Activated T-cell treated with anti-CD3 and anti-CD28 coated beads, Interleukin-2, amount 50 U/mL, for 72 hours (primary cell): ENCODE measurements at places on chromosomes 13 and 19.

DNA sequence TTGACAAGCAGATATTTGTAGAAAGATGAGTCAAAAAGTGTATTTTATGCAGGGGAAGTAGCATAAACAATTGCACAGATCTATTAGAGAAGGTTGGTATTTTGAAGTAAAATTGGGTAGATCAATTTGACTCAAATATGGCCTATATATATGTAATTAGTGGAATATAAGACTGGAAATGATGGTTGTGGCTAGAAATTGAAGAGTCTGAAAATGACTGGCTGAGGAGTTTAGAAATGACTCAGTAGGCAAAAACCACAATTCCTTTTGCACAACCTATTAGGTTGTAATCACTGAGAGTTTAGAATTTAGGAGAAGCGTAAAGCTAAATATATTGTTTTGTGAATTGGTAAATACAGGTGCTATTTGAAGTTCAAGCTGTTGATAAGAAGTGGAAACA, 622.6 kb upstream of the PCDH20 start:
- no peak overlapping the region for H3K27ac ChIP-seq
- H3K4me3 ChIP-seq, result no peak overlapping the region
- no peaks in the 10 kb centered on the region for H3K36me3 ChIP-seq
- H3K27me3 ChIP-seq, result no peaks in the 10 kb centered on the region
- H3K4me1 ChIP-seq, result no peaks in the 10 kb centered on the region

DNA sequence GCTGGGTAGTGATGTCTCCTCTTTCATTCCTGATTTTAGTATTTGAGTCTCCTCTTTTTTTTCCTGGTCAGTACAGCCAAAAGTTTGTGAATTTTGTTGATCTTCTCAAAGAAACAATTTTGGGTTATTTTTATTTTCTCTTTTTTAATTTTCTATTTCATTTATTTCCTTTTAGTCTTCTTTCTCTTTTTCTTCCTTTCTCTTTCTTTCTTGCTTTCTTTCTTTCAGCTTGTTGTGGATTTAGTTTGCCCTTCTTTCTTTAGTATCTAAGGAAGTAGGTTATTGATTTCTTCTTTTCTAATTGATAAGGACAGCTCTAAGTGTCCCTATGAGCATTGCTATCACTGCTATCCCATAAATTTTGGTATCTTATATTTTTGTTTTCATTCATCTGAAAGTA, 13.8 kb downstream of the IPO5 start:
- no peak overlapping the region for H3K4me3 ChIP-seq
- no peaks in the 10 kb centered on the region for H3K4me1 ChIP-seq
- no peak overlapping the region for H3K27ac ChIP-seq
- DNase-seq, result no peak
- H3K36me3 ChIP-seq, result no peaks in the 10 kb centered on the region
- peaks cover 15% of the 10 kb centered on the region for H3K27me3 ChIP-seq

DNA sequence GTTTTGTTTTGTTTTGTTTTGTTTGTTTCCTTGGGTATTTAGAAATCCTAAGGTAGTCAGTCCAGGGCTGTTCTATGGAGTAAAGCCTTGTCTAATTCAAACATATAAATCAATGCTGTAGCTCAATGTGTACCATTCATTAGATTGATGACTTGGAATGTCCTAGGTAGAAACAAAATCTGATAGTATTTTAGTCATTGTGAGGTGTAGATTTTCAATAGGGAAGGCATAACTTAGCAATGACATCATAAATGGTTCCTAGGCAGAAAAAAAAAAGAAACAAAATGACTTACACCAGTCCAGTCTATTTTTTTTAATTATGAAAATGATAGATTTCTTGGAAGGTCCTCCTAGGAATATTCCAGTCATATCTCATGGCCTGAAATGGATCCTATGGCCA, 189.9 kb downstream of the SPRY2 start:
- no peak for DNase-seq
- H3K27me3 ChIP-seq, result no peaks in the 10 kb centered on the region
- H3K36me3 ChIP-seq, result no peaks in the 10 kb centered on the region
- H3K4me3 ChIP-seq, result no peak overlapping the region

DNA sequence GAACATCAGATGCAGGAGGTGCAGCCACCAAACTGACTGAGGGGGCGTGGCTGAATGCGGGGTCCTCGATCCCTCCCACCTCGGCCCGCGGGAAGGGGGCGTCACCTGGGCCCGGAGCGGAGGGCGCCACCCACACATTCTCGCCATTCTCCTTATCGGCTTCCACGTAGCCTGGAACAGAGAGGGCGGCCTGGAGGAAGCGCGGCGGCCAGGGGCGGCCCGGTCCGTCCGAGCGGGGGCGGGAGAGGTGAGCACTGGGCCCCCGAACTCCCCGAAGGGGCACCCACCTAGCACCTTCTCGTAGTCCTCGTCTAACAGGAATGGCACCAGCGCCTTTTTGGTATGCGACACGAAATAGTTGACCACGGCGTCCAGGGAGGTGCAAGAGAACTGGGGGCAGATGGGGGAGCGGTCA, 11.8 kb downstream of the STAP2 start:
- no peaks in the 10 kb centered on the region for H3K36me3 ChIP-seq
- peaks cover 5% of the 10 kb centered on the region for H3K27me3 ChIP-seq
- peak; percentile 34 for DNase-seq
- peak overlapping the region; percentile 86 for H3K4me3 ChIP-seq

- H3K36me3 ChIP-seq, result no peaks in the 10 kb centered on the region
- H3K27ac ChIP-seq, result peak overlapping the region; percentile 69
- H3K4me1 ChIP-seq, result peaks cover 41% of the 10 kb centered on the region
- no peak overlapping the region for H3K4me3 ChIP-seq
- H3K27me3 ChIP-seq, result no peaks in the 10 kb centered on the region
These were observed 7.4 kb upstream of the JUNB start for GRCh38 chr19:12783849-12784393.

GRCh38 chr19:44552324-44552723, 22.8 kb upstream of the CEACAM20 start:
- H3K4me3 ChIP-seq, result no peak overlapping the region
- peaks cover 4% of the 10 kb centered on the region for H3K27me3 ChIP-seq
- peaks cover 6% of the 10 kb centered on the region for H3K36me3 ChIP-seq
- H3K4me1 ChIP-seq, result no peaks in the 10 kb centered on the region
- H3K27ac ChIP-seq, result no peak overlapping the region
- DNase-seq, result peak; percentile 58

- H3K36me3 ChIP-seq, result peaks cover 4% of the 10 kb centered on the region
- H3K4me1 ChIP-seq, result peaks cover 62% of the 10 kb centered on the region
- no peaks in the 10 kb centered on the region for H3K27me3 ChIP-seq
- DNase-seq, result no peak
- no peak overlapping the region for H3K27ac ChIP-seq
These were observed 494.3 kb downstream of the FOXO1 start for GRCh38 chr13:40172149-40172591.

DNA sequence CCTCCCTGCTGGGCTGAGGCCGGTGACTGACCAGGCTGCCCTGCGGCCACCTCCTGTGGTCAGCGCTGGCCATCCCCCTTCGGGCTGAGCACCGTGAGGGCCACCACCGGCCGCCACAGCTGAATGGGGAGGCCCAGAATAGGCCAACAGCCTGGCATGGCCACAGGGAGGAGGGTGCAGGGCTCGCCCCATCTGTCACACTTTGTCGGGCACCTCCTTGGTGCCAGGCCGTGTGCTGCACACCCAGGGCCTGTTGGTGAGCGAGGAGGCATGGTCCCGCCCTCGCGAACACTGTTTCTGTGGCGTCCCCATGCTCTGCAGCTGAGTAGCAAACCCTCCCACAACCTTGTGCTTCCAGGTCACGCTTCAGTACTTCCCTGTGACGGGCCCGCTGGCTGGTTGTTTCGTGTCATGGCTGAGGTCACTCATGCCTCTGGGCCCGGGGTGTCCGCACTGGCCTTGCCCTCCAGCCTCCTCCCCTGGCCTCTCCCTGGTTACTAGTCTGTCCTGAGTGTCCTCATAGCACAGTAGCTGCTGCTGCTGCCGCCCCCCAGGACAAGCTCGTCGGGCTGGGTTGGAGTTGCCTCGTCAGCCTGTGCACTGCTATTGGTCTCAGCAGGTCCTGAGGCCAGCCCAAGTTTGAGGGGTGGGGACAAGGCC, 15.2 kb downstream of the EPN1 start:
- no peak overlapping the region for H3K27ac ChIP-seq
- no peak for DNase-seq
- peaks cover 1% of the 10 kb centered on the region for H3K36me3 ChIP-seq
- H3K27me3 ChIP-seq, result no peaks in the 10 kb centered on the region
- no peak overlapping the region for H3K4me3 ChIP-seq
- H3K4me1 ChIP-seq, result peaks cover 7% of the 10 kb centered on the region

- no peak overlapping the region for H3K4me3 ChIP-seq
- no peak overlapping the region for H3K27ac ChIP-seq
- DNase-seq, result no peak
- H3K4me1 ChIP-seq, result no peaks in the 10 kb centered on the region
- peaks cover 1% of the 10 kb centered on the region for H3K36me3 ChIP-seq
- no peaks in the 10 kb centered on the region for H3K27me3 ChIP-seq
These were observed 991.2 kb downstream of the UQCRFS1 start for GRCh38 chr19:28221736-28222135.

DNA sequence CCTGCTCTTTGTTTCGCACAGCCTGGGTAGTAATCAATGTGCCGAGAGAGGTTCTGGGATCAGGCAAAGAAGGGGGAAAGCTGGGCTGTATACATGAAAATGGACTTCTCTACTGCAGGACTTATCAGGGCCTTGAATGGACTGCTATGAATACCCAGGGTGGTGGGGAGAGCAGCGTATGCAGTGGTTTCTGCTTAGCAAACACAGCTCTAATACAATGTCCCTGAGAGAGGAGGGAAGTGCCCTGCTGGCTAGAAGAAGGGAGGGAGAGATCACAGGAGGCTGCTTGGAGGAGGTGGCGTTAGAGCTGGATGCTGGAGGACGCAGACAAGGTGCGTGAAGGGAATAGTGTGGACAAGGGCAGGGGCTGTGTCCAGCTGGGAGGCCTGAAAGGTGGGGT, 116.1 kb downstream of the PTPRS start:
- no peak overlapping the region for H3K4me3 ChIP-seq
- no peak overlapping the region for H3K27ac ChIP-seq
- no peaks in the 10 kb centered on the region for H3K36me3 ChIP-seq
- H3K27me3 ChIP-seq, result peaks cover 8% of the 10 kb centered on the region
- H3K4me1 ChIP-seq, result peaks cover 5% of the 10 kb centered on the region
- DNase-seq, result no peak

- peaks cover 5% of the 10 kb centered on the region for H3K27me3 ChIP-seq
- no peak overlapping the region for H3K4me3 ChIP-seq
- no peak overlapping the region for H3K27ac ChIP-seq
- H3K36me3 ChIP-seq, result no peaks in the 10 kb centered on the region
These were observed 313.1 kb upstream of the MAB21L1 start for GRCh38 chr13:35789335-35790165.

DNA sequence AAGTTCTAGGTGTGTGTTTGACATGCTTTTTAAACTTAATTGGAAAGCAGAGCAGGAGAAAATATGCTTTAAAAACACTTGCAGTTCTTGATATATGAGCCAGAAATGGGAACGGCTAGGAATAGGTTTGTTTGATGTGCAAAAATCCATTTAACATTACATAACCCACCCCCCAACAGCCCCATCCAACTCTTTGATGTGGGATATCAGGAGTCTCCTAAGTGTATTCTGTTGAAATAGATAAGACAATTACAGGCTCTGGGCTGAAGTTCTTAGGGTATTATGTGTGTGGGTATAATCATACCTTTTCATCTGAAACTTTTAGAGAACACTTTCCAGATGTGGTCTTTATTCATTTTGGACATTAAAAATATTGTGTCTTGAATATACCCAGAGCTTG, 240.4 kb upstream of the CSNK1A1L start:
- no peak for DNase-seq
- no peak overlapping the region for H3K27ac ChIP-seq
- no peaks in the 10 kb centered on the region for H3K4me1 ChIP-seq
- no peaks in the 10 kb centered on the region for H3K27me3 ChIP-seq
- no peak overlapping the region for H3K4me3 ChIP-seq

GRCh38 chr19:38838208-38838985, 6.8 kb upstream of the ECH1 start:
- no peaks in the 10 kb centered on the region for H3K27me3 ChIP-seq
- peak overlapping the region; percentile 58 for H3K4me3 ChIP-seq
- DNase-seq, result peak; percentile 70
- H3K27ac ChIP-seq, result peak overlapping the region; percentile 78
- peaks cover 68% of the 10 kb centered on the region for H3K4me1 ChIP-seq

GRCh38 chr13:27022571-27023311, 148.9 kb downstream of the USP12 start:
- no peaks in the 10 kb centered on the region for H3K36me3 ChIP-seq
- peaks cover 41% of the 10 kb centered on the region for H3K27me3 ChIP-seq
- peak; percentile 25 for DNase-seq
- peaks cover 18% of the 10 kb centered on the region for H3K4me1 ChIP-seq
- H3K4me3 ChIP-seq, result peak overlapping the region; percentile 12
- no peak overlapping the region for H3K27ac ChIP-seq

DNA sequence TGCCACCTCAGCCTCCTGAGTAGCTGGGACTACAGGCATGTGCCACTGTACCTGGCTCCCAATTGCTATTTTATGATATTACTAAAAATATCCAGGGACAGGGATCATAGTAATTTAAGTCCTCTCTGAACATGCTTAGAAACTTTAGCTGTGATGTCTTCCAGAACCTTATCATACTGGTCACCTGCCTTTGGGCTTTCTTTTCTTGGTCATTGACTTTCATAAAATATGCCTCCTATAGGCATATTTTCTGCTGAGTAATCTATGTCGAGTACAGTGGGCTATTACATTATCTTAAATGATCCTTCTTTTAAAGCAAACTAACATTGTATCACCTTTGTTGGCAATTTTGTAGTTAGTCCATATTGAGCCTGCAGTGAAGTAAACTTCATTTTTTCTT, 6.2 kb downstream of the UCHL3 start:
- DNase-seq, result no peak
- no peak overlapping the region for H3K4me3 ChIP-seq
- peaks cover 12% of the 10 kb centered on the region for H3K36me3 ChIP-seq

DNA sequence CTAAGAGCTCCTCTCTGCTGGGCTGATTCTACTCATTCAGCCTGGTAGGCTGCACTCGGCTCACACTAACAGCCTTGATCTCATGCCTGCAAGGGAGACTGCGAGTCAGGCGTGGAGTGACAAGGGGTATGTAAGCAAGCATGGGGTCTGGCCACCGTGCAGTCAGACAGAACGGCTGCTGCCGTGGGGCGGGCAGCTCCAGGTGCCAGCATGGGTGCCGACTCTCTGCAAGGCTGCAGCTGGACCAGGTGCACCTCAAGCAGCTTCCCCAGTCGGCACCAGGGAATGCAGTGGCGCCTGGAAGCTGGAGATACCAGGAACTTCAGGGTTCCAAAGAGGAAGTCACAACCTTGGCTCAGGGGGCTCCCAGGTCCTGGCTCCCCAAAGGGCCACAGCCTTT, 892.3 kb downstream of the OLFM4 start:
- no peak overlapping the region for H3K27ac ChIP-seq
- no peaks in the 10 kb centered on the region for H3K4me1 ChIP-seq
- H3K4me3 ChIP-seq, result no peak overlapping the region
- no peaks in the 10 kb centered on the region for H3K36me3 ChIP-seq
- DNase-seq, result no peak

- H3K36me3 ChIP-seq, result peaks cover 9% of the 10 kb centered on the region
- H3K27me3 ChIP-seq, result no peaks in the 10 kb centered on the region
- no peak for DNase-seq
- peaks cover 5% of the 10 kb centered on the region for H3K4me1 ChIP-seq
- no peak overlapping the region for H3K27ac ChIP-seq
These were observed 1.9 kb downstream of the HNRNPA1L2 start for GRCh38 chr13:52644108-52644507.

GRCh38 chr19:34645551-34645950, 31.4 kb downstream of the SCGB2B2 start:
- no peaks in the 10 kb centered on the region for H3K36me3 ChIP-seq
- H3K27me3 ChIP-seq, result no peaks in the 10 kb centered on the region
- H3K4me1 ChIP-seq, result no peaks in the 10 kb centered on the region
- H3K27ac ChIP-seq, result no peak overlapping the region
- no peak overlapping the region for H3K4me3 ChIP-seq
